ENCODE measurements at places on chromosomes 1 and 21. TPM values are rescaled to one million over a fixed set of nuclear protein-coding genes. Genes with fewer than 3 reads are reported as not detected.

The FAM177B gene
- not detected for total RNA-seq

The CATSPERE gene
- total RNA-seq, result 2.3 TPM

The GUCA2B gene
- not detected for total RNA-seq

The DCAF8 gene
- 190 TPM for total RNA-seq

The NBPF3 gene
- 29.3 TPM for total RNA-seq

The PARS2 gene
- total RNA-seq, result 0.66 TPM

The SAMD13 gene
- 1.3 TPM for total RNA-seq

The AGMAT gene
- 0.33 TPM for total RNA-seq

The LAX1 gene
- total RNA-seq, result under 0.01 TPM

The TXNDC12 gene
- total RNA-seq, result 25.7 TPM

The TDRD5 gene
- total RNA-seq, result not detected

The UQCRHL gene
- total RNA-seq, result 0.66 TPM

The RIPPLY3 gene
- not detected for total RNA-seq

The ELAVL4 gene
- 1.0 TPM for total RNA-seq

The SPRR2E gene
- not detected for total RNA-seq

The GPR37L1 gene
- total RNA-seq, result not detected

The CAPZA1 gene
- total RNA-seq, result 66.9 TPM

The NR1I3 gene
- not detected for total RNA-seq

The ZFP69B gene
- total RNA-seq, result 1.8 TPM

The UBL4B gene
- not detected for total RNA-seq

The C1orf94 gene
- total RNA-seq, result not detected

The CHI3L1 gene
- total RNA-seq, result 8.2 TPM

The FMO3 gene
- total RNA-seq, result 2.6 TPM

The POGZ gene
- total RNA-seq, result 29.8 TPM

The RIPK4 gene
- total RNA-seq, result 14.5 TPM

The ATP1A4 gene
- total RNA-seq, result not detected

The NIBAN1 gene
- 59.7 TPM for total RNA-seq

Data from body of pancreas (tissue), 4 donors.